ENCODE measurements at places on chromosomes 7 and 10.
A peak's percentile ranks its signal among the peaks of the same experiment; 100 is the strongest.

DNA sequence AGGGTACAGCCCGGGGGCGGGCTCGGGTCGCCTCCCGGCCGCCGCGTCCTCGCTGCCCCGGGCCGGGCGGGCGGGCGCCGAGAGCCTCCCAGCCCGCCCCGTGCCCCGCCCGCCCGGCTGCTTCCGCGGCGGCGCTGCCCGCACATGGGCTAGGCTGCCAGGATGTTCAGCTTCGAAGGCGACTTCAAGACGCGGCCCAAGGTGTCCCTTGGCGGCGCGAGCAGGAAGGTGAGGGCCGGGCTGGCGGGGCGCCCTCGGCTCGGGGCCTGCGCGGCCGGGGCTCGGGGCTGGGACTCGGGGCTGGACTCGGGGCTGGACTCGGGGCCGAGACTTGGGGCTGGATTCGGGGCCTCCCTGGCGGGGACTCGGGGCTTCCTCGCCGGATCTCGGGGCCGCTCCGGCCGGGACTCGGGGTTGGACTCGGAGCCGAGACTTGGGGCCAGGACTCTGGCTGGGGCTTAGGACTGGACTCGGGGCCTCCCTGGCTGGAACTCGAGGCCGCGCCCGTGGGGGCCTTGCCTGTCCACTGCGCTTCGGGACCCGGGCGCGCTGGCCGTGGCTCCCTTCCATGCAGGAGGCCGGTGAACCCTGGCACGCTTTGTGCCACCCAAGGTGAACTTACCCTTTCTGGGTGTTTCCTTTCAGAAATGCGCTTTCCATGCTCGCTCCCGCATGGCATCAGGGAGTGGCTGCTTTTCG, 534 bp downstream of the UBE3C start:
- peak; percentile 4 for DNase-seq

DNA sequence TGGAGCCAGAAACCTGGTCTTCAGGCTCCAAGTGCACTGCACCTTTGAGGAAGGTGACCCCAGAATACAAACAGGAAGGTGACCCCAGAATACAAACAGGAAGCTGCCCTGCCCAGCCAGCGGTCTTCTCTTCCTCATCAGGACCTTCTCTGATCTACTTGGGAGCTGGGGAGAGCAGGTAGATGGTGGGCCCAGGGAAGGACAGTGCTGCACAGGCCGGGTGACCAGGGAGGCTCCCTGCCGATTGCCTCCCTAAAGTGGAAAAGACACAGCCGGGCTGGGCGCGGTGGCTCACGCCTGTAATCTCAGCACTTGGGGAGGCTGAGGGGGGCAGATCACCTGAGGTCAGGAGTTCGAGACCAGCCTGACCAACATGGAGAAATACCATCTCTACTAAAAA, 151.8 kb upstream of the CHST15 start:
- no peak for DNase-seq

DNA sequence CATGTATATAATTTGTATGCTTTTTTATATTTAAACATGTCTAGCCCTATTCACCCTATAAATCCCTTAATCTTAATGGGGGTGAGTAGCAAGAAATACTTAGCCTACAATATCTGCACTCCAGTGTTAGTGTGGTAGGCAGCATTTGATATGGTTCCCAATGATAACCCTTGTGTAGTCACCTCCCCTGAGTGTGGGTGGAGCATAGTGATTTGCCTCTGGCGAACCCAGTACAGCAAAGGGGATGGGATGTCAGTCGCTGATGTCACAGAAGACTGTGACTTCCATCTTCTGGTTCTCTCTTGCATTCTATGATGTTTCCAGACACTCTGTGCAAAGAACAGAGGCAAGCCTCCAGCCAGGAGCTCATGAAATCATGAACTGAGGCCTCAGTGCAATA, 211.2 kb downstream of the CRPPA start:
- no peak for DNase-seq

GRCh38 chr7:22989643-22990587, 24.0 kb downstream of the HYCC1 start:
- no peak for DNase-seq

GRCh38 chr10:64506963-64507362, 985.8 kb downstream of the REEP3 start:
- DNase-seq, result no peak

GRCh38 chr10:85979598-85979997, 387.0 kb downstream of the GRID1 start:
- no peak for DNase-seq

DNA sequence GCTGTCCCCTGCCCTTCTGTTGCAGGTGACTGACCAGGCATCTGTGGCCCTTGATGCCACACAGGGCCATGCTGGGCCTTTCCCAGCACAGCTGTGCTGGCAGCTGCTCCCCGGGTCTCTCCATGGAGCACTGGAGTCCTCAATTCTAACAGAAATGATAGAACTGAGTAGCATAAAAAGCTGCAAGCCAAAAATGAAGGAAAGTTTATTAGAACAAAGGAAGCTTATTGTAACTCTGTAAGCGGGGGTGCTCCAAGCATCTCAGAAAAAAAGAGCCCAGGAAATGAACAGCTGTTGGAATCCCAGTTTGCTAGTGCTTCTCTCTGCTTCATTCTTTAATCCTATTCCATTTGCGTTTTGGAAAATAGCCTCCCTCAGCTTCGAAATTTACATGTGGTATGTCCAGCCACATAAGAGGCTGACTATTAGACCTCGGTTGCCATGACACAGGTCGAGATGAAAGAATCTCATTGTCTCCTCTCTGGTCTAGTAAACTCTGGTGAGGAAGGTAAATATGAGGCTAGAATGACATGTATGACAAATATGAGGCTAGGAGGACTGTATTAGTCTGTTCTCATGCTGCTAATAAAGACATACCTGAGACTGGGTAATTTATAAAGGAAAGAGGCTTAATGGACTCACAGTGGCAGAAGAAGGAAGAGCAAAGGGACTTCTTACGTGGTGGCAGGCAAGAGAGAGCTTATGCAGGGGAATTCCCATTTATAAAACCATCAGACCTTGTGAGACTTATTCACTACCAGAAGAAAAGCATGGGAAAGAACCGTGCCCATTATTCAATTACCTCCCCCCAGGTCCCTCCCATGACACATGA, 23.7 kb downstream of the EPDR1 start:
- DNase-seq, result no peak

GRCh38 chr10:113549856-113550255, 3.0 kb upstream of the HABP2 start:
- no peak for DNase-seq

DNA sequence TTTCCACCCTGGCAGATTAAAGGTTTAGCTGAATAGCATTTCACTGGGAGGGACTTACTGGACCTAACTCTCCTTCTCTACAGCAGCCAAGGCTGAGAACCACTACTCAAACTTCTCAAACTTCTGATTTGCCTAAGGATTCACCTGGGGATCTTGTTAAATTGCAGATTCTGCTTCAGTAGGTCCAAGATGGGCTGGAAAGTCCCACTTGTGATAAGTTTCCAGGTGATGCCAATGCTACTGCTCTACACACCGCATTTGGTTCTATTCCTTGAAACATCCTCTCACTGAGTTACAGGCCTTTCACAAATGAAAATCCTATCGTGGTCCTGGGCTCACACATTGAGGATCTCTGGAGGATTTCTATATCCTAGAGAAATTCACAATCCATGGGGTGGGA, 147.9 kb downstream of the CHCHD3 start:
- DNase-seq, result no peak

GRCh38 chr10:48464871-48465736, 139.8 kb downstream of the ARHGAP22 start:
- DNase-seq, result no peak

DNA sequence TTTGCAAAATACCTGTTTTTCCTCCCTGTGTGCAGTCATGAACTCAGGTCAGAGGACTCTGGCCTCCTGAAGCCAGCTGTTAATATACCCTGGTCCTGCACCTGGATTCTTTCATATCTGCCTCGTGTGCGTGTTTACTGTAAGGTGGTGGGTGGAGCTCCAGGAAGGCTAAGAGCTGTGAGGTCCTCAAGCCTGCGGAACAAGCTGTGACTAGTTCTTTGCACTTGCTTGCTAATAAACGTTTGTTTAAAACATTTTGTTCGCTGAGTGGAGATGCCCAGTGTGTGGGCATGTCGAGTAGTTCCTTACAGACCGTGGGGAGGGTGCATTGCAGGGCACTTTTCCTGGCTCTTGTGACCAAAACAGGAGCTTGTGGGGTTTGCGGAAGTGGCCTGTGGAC, 139.0 kb downstream of the DOCK1 start:
- no peak for DNase-seq

- no peak for DNase-seq
These were observed 8.6 kb upstream of the PLAU start for GRCh38 chr10:73902351-73902750.

DNA sequence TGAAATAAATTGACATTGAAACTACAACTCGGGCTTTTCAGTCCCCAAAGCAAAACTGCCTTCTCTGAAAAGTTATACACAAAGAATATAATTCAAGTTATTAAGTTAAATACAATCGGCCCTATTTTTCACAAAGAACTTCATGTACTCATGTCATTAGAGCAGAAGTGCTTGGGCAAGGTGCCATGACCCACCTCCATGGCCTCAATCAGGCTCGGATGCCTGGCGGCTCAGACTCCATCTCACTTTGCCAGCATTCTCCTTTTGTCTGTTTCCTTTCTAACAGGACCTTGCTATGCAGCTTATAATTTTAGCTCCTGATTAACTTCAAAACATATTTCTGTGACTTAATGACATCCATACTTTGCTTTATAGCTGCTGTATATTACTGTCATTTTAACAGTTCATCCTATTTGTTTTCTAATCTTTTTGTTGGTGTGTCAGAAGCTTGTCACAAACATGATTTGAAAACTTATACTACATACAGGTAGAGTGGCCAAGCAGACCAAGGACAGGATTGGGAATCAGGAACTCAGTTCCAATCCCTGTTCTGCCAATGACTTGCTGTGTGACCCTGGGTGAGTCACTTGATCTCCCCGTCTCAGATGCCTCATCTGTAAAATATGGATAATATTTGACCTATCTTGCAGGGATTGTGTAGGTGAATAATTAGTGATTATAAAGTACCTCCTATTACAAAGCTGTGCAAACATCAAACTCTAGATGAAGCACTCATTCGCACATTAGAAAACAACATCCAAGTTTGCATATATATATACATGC, 60.8 kb upstream of the ITGA8 start:
- no peak for DNase-seq

DNA sequence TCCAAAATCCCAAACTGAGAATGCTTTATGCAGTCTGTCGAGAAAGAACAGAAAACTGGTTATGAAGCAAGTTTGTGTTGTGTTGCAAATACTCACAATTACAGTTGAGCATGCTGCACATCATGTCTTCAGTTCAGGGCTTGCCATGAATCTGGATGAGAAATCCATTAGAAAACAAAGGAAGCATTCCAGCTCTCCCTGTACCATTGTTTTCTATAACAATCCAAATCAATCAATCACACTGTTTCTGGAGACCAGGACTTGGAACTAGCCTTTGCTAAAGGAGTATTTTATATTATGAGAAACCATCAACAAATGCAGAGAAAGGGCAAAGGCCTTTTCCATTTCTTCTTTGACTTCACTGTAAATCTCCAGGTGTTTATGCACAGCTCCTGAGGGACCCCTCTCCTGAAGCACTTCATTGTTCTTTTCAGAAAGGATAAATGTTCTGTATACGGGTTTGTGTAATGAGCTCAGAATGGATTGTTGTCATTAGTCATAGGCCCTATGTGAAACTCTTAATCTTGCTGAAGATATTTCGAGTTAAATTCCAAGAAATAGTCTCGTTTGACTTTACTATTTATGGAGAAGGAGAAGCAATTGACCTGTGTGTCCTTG, 364.7 kb upstream of the POM121L12 start:
- no peak for DNase-seq

- DNase-seq, result no peak
These were observed 5.8 kb downstream of the KIAA1217 start for GRCh38 chr10:24214762-24215161.

GRCh38 chr10:78171633-78172400, 138.2 kb downstream of the RPS24 start:
- DNase-seq, result no peak

DNA sequence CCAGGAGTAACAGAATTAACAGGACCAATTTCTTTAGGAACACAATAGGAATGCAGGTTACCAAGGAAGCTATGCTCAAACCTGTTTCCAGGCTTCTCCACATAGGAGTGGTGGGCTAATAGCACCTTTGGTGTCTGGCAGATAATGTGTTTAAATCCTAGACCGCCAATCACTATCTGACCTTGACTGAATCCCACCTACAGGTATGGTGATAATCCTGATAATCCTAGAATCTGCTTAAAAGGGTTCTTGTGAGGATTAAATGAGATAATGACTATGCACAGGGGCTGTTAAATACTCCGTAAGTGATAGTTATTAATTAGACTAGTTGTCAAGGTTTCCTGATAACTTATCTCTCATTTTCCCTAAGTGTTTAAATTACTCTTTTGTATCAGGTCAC, 81.2 kb downstream of the EPC1 start:
- DNase-seq, result no peak

Data from activated naive CD8-positive, alpha-beta T cell treated with anti-CD3 and anti-CD28 coated beads, Interleukin-2, amount 50 U/mL, for 16 hours (primary cell).